ENCODE measurements at places on chromosomes 7 and 10.

DNA sequence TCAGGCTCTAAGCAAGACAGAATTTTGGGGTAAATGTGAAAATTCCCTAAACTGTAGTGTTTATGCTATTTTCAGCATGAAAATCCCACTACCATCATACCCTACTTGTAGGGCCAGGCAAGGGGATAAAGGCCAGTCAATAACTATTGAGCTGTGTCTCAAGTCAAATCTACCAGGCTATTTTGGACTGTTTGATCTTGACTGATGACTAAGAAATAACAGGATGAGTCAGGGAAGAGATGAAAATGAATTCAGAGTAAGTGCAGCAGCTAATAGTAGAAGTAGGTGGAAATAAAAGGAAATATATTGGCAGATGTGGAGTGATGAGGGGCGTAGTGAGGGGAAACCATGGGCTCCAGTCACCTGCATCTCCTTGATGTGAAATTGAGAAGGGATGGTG is 225.8 kb upstream of the PHYHIPL start:
- no peak for DNase-seq

DNA sequence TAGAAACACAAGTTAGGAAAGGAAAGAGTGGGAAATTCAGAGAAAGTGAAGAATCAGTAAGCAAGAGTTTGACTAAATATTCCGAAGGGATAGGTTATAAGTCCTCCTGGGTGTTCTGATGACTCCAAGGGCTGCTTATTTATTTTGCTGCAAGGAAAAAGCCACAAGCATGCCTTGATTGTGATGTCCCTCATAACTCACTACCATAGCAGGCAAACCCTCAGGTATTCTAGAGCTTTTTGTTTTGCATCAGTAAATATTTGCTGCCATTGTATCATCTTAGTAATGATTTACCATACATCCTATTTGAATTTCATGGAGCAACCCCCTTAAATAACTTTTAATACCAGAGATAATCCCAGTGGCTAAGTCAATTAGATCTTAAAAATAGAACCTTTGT is 688.1 kb downstream of the SUGCT start:
- no peak for DNase-seq

DNA sequence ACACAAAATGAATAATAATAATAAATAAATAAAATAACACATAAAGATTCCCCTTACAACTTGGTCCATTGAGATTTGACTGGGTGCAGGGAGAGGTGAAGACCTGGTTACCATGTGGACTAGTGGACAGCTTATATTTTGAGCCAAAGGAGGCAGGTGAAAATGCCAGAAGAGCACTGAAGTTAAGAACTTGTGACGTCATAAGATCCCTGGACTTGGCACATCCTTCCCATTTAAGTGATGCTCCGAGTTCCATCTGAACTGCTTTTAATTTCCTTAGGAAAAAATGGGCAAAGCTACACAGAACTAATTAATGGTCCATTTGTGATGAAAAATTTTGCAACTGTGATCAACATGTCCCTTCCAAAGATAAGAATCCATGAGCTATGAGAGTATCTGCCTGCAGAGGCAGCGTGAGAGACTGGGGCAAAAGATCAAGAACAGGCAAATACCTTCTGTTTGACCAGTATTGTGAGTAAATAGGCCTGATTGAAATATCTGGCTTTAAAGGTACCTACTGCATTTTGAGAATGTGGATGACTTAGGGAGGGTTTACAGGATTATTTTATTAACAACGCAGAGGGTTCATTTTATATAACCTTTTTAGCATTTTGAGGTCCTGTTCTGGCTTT is 101.2 kb upstream of the POT1 start:
- no peak for DNase-seq

DNA sequence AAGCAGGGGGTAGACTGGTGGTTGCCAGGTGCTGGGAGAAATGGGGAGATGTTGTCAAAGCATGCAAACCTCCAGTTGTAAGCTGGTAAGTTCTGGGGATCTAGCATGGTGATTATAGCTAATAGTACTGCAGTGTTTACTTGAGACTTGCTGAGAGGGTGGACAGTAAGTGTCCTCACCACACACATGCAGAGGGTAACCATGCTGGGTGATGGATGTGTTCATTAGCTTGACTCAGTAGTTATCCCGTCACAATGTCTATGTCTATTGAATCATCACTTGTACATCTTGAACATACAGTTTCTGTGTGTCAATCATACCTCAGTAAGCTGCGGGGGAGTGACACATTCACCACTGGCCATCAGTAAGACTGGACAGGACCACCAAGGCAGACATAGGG is 42.1 kb downstream of the GSDME start:
- no peak for DNase-seq

DNA sequence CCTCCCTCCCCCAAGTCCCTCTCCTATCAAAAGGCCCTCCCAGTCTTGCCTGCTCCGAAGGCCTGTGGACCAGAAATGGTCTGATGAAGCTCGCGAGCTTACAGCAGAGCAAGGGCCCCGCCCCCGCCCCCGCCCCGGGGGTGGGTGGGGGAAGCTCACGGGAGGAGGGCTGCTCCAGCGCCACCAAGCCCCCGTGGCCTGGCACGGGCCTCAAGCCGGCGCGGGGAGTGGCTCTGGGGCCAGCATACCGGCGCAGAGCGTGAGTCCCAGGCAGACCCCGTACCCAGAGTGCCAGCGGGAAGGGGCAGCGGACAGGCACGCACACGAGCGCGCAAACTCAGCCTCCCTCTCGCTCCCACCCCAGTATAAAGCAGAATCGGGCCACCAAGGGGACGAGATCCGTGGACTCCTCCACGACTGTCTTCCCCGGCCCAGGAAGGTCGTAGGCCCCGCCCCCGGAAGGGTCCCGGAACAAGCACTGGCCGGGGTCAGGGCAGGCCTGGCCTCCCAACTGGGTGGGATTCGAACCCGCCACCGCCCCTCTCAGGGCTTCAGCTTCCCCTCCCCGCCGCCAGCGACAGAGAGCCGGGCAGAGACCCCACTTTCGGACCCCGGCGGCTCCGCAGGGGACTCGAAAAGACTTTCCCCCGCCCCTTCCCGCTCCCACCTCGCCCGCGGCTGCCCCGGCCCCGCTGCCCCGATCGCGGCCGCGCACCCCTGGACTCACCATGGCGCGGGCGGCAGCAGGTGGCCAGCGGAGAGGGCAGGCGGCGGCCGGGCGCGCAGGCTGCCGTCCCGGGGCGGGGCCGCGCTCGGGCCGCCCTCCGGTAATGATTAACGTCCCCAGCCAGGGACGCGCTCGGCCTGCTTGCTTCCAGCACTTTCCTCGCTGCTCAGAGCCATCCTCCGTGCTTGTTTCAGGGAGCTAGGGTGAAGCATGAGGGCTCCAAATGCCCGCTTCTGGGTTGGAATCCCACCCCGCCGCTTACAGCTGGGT is at the start of gene PCBD1:
Gene PCBD1, minus strand, starts transcription at position 762 of the 997 bp plus-strand sequence. Its CDS starts 32 bp downstream, at position 730.
- peak; percentile 53 for DNase-seq

GRCh38 chr10:11468126-11468742 is 143.2 kb downstream of the USP6NL start:
- no peak for DNase-seq

GRCh38 chr10:83934641-83935338 is 204.5 kb upstream of the GHITM start:
- no peak for DNase-seq

DNA sequence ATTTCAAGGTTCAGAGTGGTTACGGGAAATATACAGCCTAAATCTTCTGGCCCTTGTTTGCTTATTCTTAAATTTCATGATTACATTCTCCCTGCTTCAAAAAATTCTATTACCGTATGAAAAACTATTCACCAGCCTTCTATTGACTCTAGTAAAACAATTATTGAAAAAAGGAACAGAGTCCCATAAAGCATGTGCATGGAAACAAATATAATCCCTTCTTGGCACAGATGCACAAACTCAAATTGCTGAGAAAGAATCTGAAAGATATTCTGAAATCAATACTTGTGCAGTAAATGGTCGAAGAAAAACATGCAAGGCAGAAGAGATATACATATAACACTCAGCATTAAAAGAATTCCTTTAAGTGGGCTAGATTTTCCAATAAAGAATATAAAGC is 83.6 kb downstream of the LRRN3 start:
- DNase-seq = no peak

Data from T-helper 2 cell (primary cell).